PC-9 (cell line): ENCODE measurements at places on chromosomes 2 and 18.

- peak; percentile 38 for DNase-seq
Observed at GRCh38 chr2:148282201-148282600, 261.3 kb downstream of the MBD5 start.

DNA sequence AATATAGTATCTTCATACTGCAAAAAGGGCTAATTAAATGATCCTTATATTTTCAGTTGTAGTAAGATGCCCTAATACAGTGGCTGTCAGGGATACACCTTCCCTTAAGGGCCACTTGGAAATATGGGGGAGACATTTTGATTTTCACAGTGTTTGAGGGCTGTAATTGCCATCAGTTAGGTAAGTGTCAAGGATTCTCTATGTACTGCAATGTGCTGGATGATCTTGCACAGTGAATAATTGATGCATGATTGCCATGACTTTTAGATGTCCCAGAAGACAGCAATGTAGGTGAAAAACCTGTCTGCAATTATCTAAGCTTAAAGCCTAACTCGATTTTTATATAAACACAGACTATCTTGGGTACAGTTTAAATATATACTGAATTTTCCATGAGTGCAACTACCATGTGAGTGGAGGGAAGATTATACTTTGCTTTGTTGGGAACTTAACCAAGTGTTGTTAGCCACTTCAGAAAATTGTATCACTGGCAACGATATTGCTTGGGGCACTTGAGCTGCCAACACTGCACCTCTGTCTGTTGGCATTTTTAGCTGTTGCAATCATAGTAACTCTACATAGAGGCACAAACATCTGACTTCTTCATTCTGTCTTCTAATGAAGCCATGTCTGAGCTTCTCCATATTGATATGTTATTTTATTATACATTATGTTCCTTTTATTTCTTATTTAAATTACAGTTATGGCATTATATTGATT is 45.2 kb downstream of the MAIP1 start:
- DNase-seq, result no peak

GRCh38 chr2:153509133-153509532 is 30.6 kb upstream of the RPRM start:
- no peak for DNase-seq

DNA sequence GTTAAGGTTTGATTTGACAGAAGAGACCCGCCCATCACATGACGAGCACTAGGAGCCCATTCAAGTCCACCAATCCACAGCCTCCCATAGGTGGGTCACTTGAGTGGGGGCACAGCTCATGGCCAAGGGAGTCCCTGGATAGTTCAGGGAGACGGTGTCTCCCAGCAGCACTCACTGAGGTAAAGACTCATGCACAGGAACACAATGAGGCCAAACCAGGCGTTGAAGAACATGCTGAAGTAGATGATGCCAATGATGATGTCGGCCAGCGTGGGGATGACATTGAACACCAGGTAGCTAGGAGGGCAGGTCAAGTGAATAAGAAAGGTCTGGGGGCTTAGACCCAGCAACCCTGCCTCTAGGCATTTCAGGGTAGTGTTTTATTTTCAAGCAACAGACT is 4.0 kb downstream of the ABCB6 start:
- DNase-seq, result no peak

DNA sequence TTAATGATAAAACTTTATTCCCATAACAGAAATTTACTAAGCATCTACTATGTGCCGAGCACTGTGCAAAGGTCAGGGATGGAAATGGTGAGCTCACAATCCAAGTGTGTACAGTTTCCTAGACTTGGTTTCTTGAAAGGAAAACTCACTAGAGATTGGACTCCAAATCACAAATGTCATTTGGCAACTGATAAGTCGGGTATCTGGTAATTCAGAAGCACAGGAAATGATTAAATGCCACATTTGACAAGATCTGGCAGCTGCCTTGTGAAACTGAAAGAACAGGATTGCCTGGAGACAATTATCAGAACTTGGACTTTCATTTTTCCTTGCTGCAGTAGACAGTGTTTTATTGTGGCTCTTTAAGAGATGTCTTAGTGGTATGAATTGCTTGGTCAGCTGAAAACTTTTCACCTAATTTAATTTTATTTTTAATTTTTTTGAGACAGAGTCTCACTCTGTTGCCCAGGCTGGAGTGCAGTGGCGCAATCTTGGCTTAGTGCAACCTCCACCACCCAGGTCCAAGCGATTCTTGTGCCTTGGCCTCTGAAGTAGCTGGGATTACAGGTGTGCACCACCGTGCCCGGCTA is 19.2 kb downstream of the ITGA6 start:
- DNase-seq, result peak; percentile 51
